ENCODE measurements at places on chromosomes 4 and X.
A peak's percentile ranks its signal among the peaks of the same experiment; 100 is the strongest.

- no peak for DNase-seq
Measured at GRCh38 chr4:125321709-125322365, 7.1 kb downstream of the FAT4 start.

DNA sequence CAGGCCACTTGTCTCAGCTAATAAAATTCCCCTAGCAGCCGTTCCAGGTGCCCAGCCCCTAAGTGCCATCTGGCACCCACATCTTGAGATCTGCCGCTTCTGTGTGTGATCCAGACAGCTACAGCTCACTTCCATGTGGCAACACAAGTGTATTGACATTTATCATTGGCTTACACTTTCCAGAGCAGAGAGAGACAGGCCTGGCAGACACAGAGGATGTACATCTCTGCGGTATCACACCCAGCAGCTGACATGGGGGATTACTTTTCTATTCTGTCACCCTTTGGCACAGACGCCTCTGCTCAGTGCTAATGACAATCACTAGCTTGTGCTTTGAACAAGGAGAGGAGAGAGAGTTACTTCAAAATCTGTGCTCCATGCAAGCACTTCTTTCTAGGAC, 195.9 kb downstream of the KDR start:
- no peak for DNase-seq

DNA sequence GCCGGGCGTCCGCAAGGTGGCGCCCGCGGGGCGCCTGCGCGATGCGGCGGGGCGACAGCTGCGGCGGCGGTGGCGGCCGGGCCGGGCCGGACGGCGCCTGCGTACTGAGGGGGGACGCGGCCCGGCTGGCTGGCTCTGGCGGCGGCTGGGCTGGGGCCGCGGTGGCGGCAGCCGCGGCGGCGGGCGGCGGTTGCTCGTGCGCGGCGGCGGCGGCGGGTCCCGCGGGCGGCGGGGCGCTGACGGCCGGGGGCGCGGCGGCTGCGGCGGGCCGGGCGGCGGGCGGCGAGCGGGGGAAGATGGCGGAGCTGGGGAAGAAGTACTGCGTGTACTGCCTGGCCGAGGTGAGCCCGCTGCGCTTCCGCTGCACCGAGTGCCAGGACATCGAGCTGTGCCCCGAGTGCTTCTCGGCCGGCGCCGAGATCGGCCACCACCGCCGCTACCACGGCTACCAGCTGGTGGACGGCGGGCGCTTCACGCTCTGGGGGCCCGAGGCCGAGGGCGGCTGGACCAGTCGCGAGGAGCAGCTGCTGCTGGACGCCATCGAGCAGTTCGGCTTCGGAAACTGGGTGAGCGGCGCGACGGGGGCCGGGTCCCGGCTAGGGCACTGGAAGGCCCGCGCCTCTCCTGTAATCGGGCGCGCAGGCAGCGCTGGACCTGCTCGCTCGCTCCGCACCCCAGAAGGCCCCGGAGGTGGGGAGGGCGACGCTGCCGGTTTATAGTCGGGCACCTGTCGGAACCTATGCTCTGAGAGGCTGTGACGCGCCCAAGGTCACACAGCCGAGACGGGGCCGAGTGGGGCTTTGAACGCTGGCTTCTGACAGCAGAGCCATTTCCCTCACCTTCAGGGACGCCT, at the start of gene TADA2B:
Gene TADA2B, plus strand, starts transcription at position 89 of the 853 bp plus-strand sequence. Its CDS starts 208 bp downstream, at position 297.
- DNase-seq: no peak

DNA sequence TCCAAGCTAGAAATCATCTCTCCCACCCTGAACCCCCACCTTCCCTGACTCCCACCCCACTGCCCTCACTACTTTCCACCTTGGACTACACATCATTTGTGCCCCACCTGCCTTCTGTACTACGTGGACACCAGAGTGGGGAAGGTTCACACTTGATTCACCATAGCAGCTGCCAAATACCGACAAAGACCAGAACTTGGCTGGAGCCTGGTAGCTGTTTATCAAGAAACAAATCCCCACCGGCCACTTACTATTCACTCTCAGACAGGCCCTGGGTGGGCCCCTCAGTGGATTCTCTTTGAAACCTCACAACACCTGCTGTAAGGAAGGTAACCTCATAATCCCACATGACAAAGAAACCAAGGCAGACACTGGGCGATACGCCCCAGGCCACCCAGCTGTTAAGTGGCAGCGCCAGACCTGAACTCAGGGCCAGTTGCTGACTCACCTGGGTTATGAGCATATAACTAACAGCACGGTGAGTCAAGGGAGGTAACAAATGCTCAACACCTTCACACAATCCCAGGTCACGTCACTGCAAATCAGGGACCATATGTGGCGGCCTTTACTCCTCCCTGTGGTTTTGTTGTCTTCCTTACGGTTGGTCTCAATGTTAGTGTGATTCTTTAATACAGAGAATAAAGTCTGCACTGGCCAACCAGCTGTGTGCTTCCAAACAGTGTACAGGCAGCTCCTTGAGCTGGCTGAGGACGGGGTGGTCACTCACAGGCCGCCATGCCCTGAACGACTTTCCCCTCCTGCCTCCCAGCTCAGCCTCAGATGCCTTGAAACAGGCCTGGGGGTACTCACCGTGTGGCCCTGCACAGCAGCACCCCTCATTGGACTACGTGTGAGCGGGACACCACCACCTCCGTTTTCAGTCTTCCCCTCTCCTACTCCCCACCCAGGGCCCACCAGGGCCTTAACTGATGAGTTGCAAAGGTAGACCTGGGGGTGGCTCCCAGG, 7.5 kb downstream of the WDR1 start:
- DNase-seq: peak; percentile 23

GRCh38 chr4:112110059-112110425, 35.2 kb upstream of the FAM241A start:
- no peak for DNase-seq

GRCh38 chrX:15903186-15903681, 48.6 kb upstream of the AP1S2 start:
- DNase-seq: no peak

DNA sequence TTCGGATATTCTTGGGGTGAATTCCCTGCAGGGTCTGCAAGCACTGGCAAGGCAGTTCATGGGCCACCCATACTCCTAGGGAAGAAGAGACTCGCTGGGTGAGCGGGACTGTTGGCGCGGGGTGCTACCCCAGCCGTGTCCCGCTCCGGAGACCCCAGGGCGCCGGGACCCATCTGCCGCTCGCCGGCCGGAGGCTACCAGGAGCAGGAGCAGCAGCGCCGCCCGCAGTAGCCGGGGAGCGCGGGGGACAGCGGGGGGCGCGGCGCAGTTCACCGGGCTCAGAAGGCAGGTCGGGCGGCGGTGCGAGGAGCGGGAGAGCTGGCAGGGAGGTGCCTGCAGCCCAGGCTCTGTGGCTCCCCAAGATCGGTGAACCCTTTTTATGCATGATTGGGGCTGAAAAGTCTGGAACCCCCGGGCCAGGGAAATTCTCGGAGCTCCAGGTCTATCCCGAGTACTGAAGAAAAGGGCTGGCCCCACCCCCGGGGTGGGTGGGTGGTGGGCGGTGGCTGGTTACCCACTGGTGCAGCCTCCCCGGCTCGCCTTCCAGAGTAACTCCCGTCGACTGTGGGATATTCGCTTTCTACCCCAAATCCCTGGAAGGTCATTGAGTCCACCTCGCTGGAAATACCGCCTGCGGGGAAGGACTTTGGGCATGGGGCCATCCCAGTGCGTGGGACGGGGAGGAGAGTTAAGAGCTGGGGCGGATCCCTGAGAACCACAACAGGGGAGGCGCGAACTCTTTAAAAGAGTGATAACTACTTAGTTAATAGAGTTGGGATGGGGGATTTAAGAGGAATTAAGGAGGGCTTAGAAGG, 37.6 kb downstream of the PF4 start:
- DNase-seq: no peak

GRCh38 chr4:100799761-100800539, 282.1 kb upstream of the EMCN start:
- no peak for DNase-seq

DNA sequence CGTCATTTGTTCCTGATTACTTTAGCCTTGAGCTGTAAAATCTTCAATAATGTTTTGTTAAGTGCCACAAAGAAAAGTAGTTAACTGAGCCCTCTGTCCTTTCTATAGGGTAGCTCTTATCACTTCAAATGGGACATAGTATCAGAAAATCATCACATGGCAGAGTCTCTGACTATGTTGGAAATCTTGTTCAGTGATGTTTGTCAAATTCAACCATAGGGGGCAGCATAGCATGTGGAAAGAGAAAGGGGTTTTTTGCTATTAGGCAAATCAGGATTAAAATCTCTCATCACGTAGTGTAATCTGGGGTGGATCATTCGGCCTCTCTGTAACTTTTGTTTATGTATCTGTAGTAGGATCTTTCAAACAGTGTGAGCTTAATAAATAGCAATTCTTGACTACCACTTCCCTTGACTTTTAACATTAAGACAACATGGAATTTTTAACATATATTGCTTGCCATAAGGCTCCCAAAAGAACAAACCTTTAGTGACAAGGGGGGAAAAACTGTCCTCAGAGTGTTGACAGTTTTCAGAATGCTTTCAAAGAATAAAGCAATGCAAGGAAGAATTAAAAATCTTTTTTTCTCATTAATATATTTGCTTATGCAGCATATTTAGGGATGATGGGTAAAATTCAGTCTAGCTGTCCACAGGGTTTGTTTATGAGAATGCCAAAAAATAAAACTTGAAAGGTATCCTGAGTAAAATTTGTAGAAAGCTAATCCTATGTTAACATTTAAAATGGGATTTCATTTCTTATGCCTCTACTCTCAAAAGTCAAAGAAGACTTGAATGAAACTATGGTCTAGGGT, 127.2 kb downstream of the FBXW7 start:
- DNase-seq: no peak

DNA sequence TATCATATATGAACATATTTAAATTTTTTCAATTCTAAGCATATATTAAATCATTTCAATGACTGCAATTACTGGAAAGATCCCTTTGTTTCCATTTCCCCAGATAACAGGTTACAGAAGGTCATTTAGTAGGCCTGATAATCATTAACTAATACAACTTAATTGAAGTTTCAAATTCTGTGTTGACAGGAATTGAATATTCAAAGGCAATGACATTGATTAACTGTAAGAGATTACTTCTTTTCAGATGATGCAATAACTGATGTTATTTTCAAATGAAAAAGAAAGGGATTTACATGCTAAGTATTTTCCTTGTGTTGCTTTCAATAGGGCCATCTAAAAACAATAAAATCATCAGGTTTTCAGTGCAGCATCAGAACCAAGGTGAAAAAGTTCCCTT, 81.1 kb upstream of the ENPEP start:
- no peak for DNase-seq

DNA sequence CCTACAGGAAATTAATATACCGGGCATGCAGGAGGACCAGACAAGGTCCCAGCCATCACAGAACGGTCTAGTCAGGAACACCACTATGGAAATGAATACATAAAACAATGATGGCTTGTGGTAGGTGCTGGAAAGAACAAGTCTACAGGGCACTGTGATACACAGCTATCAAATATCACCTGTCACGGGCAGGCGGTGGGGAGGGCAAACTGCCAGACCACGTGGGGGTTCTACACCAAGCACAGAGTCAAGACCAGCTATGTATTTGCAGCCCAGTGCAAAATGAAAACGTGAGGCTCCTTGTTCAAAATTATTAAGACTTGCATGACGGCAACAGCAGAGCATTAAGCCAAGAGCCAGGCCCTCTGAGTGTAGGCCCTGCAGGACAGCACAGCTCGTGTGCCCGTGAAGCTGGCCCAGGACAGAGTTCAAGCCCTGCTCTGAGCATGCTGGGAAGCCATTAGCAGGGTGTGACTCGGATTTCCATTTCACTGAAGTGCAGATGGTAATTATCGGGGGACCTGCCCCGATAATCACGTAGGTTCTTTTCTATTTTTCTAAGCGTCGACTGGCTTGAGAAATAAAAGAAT, 83.6 kb downstream of the JAKMIP1 start:
- no peak for DNase-seq

DNA sequence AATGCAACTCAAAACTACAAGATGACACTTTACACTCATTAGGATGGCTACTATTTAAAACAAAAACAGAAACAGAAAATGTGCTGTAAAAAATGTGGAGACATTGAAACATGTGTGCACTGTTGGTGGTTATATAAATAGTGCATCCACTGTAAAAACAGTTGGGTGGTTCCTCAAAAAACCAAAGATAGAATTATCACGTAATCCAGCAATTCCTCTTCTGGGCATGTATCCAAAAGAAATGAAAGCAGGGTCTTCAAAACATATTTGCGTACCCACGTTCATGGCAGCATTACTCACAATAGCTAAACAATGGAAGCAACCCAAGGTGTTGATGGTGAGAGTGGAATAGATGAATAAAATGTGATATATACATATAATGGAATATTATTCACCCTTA, 967.2 kb downstream of the TRAM1L1 start:
- no peak for DNase-seq

DNA sequence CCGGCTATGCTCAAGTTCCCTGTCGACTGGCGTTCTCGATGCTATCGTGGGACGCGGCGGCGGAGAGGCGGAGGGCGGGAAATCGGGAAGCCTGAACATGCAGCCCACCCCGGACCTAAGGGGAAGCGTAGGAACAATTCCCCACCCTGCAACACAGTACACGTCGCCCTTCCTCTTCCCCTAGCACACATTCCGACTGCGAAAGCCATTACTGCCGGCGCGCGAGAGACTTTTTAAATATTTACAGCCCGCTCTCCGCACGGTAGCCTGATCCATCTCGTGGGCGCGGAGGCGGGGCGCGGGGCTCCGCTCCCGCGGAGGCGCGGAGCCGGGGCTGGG, 48.1 kb upstream of the BCOR start:
- no peak for DNase-seq
